ENCODE measurements at places on chromosomes 1 and 21.

DNA sequence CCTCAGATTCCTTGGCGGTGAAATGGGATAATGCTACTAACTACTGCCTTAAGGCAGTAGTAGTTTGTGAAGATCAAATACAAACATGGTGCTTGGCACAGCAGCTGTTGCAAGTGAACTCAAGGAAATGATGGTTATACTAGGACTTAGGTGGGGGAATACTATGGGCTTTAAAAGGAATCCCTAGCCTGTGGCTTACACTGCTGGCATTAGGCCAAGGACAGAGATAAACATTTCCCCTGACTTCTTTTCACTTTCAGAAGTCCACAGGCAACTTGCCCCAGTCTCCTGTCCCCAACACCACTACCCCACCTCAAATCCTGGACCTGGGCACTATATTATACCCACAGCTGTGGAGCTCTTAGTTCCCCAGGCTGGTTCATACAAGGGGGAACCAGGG, 13.1 kb upstream of the VAMP4 start:
- DNase-seq: no peak

DNA sequence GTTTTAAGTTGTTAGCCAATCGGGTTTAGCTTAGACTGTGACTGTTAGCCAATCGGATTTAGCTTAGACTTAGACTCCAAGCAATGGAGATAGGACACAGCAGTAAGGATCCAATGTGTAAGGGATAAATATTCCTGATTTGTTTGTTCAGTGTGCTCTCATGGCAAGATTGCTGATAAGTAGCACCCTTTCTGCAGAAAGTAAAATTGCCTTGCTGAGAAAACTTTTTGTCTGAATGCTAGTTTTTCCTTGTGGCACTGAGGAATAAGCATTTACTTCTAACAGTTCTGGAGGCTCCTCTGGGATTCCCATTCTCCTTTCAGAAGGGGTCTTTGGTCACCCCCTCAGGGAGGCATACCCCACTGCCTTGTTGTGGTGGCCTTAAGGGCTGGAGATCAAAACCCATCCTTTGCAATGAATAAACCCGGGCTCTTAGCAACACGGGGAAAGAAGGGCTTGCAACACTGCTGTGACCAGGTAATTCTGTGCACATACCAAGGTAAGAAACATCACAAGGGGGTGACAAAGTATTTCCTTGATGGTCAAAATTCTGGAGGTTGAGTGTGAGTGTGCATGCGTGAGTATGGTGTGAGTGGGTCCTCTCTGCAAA, 45.4 kb downstream of the SERINC2 start:
- no peak for DNase-seq

- no peak for DNase-seq
Observed at GRCh38 chr1:43058545-43059360, 100.1 kb upstream of the SLC2A1 start.

DNA sequence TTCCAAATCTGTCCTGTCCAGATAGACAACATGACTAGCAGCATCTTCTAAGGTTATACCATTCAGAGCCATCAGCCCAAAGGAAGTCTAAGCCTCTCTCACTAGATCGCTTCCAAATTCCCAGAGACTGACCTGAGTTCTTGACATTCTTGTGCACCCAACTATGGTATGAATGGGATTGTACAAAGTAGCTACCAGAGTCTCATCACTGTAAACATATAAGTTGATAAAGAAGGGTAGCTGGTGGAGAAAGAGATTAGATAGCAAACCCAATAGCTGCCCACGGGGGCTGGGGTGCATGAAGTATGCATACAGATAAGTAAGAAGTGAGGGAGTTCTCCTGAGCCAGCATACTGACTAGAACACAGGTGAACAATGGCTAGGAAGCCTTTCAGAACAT, 180.0 kb downstream of the PLPP3 start:
- DNase-seq: no peak

DNA sequence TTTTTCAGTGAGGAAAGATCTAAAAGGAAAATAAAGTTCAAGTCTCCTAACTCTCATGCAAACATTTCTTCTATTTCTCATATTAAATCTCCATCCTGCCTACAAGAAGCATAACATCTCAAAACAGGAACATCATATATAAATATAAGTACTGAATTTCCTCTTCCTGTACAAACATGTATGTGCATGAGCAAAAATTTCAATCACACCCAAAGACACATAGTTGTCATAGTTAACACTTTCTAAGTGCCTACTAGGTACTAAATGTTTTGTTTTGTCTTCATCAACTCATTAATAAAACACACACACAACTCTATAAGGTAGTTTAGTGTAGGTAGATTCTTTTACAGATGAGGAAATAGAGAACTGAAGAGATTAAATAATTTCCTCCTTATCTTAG, 237.1 kb upstream of the ADGRL2 start:
- no peak for DNase-seq

DNA sequence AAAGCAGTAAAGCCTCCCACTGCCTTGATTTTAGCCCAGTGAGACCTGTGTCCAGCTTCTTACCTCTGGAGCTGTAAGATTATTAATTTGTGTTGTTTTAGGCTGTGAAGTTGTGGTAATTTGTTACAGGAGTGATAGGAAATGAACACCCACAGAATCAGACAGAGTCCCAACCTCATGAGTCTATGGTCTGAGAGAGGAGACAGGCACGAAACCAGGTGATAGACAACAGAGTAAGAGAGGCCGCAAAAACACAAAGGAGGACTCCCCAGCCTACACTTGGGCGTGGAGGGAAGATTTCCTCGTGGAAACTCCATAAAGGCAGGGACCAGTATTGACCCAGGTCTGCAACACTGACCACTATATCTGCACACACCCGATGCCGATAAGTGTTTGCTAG, 234.6 kb upstream of the JUN start:
- no peak for DNase-seq

- no peak for DNase-seq
Observed at GRCh38 chr1:33039840-33040239, 3.2 kb upstream of the AK2 start.

DNA sequence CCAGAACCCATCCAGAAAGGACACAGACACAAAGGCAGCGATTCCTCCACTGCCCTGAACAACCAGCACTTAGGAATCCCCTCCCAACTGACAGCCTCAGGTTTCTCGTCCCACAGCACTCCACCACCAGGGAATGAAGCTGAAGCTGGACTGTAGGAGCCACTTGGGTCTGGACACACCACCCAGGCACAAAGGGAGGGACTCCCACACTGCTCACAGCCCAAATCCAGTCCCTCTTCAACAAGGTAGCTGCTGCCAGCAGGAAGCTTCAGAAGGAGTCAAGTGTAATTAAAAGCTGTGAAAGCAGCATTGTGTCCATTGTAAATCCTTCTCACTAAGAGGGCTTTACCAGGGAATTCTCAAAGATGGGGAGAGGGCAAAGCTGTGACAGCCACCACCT, 29.0 kb downstream of the LMX1A start:
- DNase-seq: no peak
